Amniotic epithelial cell (primary cell): ENCODE measurements at places on chromosomes 16 and 17.

GRCh38 chr17:80219013-80219762 is 945 bp downstream of the SGSH start:
- DNase-seq: peak; percentile 86

GRCh38 chr17:71202449-71202848 is 918.4 kb upstream of the SOX9 start:
- no peak for DNase-seq

DNA sequence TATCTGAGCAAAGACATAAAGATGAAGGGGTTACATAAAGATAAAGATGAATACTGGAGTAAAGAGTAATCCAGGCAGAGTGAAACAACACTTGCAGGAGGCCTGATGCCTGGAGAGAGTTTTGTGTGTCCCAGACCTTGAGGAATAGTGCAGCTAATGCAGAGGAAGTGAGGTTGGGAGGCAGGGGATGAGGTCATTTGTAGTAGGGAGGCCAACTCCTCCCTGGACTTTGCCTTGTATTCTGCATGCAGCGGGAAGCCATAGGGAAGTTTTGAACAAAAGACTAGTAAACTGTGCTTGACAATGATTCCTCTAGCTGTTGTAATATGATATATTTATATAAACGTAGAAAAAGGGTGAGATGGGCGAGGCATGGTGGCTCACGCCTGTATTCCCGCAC is 356.6 kb downstream of the KCNJ2 start:
- no peak for DNase-seq

- DNase-seq: no peak
These were observed 4.0 kb upstream of the KAT8 start for GRCh38 chr16:31113121-31114120.

DNA sequence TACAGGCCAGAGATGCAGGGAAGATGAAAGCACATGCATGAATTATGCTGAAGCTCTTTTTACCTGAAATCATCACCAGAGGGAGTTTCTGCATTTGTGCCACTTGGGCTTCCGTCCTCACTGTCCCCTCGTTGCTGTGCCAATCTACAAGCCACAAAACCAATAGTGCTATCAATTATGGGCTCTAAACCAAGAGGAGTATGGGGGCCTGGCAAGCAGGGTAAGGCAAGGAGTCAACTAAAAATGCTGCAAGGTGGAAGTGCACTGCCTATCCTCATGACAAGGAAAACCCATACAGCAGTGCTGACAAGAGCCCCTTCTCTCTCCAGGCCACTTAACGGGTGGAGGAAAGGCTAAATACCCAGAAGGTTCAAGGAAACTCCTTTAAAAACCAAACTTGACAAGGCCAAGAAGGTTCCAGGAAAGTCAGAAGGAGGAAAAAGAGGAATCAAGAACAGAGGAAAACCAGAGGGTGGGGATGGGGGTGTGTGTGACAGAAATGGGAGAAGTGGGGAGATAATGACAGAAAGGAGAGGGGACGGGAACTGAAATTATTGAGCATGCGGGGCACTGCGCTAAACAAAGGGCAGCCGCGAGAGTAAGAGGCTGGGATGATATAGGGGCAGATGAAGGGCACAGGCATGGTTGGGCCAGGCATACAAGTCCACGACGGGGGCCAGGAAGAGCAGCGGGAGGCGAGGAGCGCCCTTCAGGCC is 674 bp downstream of the C17orf75 start:
- no peak for DNase-seq

DNA sequence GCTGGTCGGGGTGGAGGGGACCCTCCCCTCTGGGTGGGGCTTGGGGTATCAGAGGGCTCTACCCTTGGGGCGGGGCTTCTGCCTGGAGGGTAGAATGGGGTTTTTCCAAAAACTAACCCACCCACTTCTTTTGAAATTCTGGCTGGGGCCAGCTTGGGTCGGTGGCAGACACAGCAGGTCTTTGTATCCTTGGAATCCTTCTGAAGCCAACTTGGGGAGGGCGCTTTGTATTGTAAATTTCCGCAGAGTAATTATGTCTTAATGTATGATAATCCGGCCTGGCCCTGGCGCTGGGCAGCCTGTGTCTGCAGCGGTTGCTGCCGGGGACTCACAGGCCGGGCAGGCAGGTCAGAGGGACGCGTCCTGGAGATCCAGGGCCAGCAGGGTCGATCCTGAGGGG is 33.9 kb upstream of the GSE1 start:
- DNase-seq: no peak

DNA sequence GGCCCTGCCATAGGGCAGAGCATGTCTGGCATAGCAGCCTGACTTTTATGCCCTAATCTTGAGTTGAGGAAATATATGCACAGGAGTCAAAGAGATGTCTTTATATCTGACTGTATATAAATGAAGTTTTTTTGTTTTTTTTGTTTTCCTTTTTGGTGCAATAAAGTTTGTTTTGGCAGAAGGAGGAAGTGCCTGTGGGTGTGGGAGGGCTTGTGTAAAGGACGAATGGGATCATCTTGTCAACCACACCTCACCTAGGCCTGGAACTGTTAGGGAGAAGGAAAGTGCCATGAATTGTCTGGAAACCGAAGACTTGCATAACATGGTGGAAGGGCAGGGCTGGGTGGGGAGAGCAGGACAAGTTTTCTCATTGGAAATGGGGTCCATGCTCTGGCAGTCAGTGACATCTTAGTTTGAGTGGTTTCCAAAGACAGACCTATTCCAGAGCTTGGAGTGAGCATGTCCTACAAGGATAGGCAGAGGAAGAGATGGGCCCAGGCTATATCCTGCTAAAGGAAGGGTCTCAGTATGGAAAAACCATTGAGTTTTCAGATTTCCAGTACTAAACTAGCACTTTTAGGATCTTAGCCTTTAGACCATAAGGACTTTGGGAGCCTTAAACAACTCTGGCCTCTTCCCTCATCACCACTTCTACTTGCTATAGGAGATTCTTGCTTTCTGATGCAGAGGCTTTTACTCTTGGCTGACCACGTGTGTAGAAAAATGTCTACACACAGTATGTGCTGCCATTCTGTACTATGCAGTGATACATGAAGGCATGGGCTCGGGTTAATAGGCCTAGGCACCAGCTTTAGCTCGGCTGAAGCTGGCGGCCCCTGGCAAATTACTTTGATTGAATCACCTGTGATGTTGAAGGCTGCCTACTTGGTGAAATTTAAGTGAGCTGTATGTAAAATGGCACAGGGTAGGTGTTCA is 15.5 kb downstream of the SNF8 start:
- DNase-seq: peak; percentile 61

DNA sequence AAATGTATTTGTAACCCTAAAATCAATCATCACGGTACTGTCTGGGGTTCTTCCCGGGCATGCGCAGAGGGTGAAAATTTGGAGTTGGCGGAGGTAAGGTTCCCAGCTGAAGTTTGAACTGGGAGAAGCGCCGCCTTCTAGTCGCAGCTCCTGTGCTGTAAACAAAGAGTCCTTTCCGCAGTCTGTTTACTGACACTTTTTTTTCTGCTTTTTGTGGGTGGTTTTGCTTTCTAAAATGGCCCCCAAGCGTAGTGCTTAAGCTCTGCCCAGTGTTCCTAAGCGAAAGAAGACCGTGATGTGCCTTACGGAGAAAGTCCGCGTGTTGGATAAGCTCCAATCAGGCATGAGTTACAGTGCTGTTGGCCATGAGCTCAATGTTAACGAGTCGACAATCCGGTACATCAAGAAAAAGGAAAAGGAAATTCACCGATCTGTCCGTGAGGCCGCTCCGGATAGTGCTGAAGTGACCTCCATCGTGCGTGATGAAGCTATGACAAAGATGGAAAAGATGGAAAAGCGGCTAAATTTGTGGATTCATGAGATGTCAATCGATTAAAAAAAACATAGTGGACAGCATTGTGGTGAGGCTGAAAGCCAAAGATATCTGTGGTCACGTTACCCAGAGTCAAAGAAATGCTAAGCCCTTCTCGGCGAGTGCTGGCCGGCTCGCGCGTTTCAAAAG is 570 bp upstream of the CFDP1 start:
- peak; percentile 97 for DNase-seq

GRCh38 chr16:56961851-56962281 is at the start of gene CETP:
Gene CETP, plus strand, starts transcription at chr16:56961950. Its CDS starts 30 bp downstream, at chr16:56961980.
- DNase-seq: no peak

GRCh38 chr16:79329166-79329521 is 271.4 kb downstream of the MAF start:
- DNase-seq: no peak

- DNase-seq: no peak
These were observed 220.1 kb downstream of the FOXL1 start for GRCh38 chr16:86798247-86799041.

GRCh38 chr17:56310782-56311181 is 157.5 kb downstream of the ANKFN1 start:
- DNase-seq: no peak

- DNase-seq: no peak
These were observed 1.9 kb downstream of the OR1F1 start for GRCh38 chr16:3189869-3190268.

DNA sequence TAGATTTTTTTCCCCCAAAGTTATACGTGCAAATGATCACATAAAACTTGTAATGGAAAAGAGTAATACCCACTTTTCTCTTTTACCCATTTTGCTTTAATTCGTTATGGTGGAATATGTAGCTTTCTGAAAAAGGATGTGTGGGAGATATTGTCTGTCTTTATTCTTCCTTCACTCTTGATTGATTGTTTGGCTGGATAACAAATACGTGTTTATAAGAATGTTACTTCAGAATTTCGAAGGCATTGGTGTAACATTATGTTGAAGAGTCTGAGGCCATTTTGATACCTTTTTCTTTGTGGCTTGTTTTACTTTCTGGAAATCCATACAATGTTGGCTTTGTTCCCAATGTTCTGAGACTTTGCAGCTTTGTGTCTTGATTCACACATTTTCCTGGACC is 71.4 kb downstream of the BCAS3 start:
- no peak for DNase-seq

- DNase-seq: no peak
These were observed 85.8 kb upstream of the SEC14L1 start for GRCh38 chr17:77054936-77055335.

- DNase-seq: no peak
These were observed 9.4 kb downstream of the GGA2 start for GRCh38 chr16:23500862-23501225.

- DNase-seq: no peak
These were observed 79.6 kb upstream of the CACNG5 start for GRCh38 chr17:66755101-66755943.

DNA sequence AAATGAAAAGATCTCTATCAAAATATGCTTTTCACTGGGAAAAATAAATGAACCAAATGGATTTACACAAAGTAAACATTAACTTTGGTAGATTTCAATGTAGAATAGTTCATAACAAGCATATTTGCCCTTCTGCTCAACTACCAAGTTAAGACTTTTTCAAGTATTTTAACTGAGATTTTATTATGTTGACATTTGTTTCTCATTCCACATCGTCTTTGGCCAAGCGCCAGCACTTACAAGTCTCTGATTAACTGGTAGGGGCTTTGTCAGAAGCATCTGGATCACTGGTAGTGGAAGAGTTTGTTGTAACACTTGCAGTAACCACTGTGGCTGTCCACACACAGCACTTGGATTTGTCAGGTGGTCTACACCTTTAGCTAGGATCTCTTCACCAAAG is 22.9 kb downstream of the SLFN12L start:
- DNase-seq: no peak

DNA sequence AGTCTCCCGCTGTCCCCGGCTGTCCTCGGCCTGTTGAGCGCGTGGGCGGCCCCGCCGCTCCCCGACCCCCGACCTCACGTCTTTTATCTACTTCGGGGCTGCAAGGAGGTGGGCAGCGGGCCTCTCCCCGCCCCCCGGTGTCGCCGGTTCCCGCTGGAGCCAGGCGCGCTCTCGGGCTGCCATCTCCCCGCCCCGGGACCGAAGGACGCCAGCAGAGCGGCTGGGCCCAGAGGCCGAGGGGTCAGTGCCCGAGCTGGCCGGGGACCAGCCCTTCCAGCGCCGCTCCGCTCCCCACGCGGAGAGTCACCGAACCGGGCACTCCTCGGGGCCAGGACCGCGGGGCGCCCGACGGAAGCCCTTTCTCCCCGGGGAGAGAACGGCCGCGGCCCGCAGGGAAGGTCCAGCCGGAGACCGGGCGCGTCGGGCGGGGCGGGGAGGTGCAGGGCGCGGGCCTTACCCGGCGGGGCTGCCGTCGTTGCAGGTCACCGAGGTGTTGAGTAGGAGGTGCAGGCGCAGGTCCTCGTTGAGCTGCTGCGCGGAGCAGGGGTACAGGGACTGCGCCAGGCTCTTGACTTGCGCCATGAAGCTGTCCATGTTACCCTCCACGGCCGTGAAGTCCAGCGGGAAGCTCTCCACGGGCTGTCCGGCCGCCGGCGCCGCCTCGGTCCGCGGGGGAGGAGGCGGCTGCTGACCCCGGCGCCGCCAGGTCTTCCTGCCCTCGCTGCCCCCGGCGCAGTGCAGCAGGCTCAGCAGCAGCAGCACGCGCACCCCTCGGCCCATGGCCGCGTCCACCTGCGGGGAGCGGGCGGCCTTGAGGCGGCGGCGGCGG is 643 bp downstream of the NOTUM start:
- no peak for DNase-seq

- DNase-seq: no peak
These were observed 30.3 kb upstream of the SUPT4H1 start for GRCh38 chr17:58382108-58382871.

- DNase-seq: no peak
These were observed 45.5 kb upstream of the SLC25A19 start for GRCh38 chr17:75334723-75335122.

DNA sequence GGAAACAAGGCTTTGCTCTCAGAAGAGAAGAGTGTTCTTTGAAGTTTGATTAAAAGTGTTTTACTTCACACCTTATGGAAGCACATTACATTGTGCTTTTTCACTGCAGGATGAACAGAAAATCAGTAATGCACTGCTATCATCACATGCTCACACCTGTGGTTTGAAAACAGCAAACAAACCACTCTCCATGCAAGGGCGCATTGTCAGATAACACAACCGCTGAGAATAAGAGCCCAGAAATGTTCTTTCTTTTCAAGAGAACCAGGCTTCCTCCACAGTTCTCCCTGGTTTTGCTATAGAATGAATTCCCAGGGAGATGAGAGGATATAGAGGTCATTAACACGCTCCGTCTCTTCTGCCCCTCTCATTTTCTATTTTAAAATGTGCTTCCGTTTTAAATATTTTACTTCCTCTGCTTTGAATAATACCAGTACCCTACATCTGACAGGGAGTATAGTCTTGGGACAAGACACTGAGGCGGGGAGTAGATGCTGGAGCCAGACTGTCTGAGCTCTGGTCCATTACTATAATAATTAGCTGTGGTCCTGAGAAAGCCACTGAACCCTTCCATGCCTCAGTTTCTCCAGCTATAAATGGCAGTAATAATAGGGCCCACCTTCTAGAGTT is 71.6 kb downstream of the CDK5R1 start:
- no peak for DNase-seq

GRCh38 chr17:74758848-74759168 is 10.4 kb downstream of the NHERF1 start:
- DNase-seq: no peak

GRCh38 chr17:35568561-35568960 is 7.9 kb upstream of the SLFN14 start:
- DNase-seq: peak; percentile 61
